HEK293T (cell line): ENCODE measurements at places on chromosomes 3 and 15.

GRCh38 chr3:119679874-119680273, 2.7 kb upstream of the COX17 start:
- DNase-seq = no peak

GRCh38 chr3:46538803-46539442, 27.2 kb downstream of the LRRC2 start:
- no peak for DNase-seq

GRCh38 chr3:119683421-119683820, 6.2 kb upstream of the COX17 start:
- DNase-seq = no peak

GRCh38 chr15:31254431-31255175, 72.0 kb upstream of the KLF13 start:
- DNase-seq = peak; percentile 23

DNA sequence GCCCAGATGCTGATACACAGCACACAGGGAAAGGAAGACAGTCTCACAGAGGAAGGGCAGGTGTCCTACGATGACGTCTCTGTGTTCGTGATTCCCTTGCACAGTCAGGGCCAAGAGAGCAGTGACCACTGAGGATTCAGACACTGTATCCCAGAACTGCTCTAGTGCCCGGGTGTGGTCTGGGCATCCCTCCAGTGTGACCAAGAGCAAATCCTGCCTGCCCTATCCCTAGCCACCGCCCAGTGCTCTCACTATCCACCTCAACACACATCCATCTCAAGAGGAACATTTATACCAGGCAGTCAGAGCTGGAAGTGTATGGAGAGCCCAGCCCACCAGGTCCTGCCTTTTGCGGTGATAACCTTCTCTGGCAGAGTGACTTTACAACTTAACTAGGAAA, 4.1 kb downstream of the PPM1M start:
- DNase-seq = no peak

- no peak for DNase-seq
Measured at GRCh38 chr3:111999484-112000324, 982 bp downstream of the TAGLN3 start.

- no peak for DNase-seq
Measured at GRCh38 chr3:39361252-39361927, 21.8 kb upstream of the SLC25A38 start.

DNA sequence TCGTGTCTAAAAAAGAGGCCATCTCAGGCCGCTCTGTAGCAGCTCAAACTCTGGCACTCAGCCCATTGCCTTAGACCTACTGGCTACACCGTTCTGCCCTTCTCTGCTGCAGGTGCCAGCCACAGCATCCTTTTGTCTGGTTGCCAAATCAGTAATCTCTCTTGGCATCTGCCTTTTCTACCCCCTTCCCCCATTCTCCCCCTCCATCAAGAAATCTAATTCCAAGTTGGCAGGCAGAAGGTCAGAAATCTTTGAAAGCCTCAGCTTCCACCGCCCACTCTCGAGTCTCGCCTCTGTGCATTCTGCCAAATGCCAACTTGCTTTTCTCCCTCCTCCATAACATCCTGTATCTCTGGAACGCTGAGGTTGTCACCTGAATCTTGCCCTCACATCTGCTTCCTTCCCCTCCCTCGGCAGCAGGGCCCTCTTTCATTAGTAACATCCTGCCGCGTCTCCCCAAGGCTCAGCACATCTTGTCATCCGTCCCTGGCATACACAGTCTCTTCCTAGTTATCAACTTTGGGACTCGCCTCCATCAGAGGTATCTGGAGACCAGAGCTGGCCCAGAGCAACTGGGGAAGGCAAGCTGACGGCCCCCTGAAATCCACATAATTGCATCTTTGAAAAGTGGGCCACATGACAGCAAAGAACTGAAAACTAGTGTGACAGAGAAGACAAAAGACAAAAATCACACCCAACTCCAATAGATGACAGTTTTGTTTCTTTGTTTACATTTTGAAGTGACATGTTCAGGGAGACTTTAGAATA, 312.0 kb upstream of the CCDC54 start:
- DNase-seq = no peak

GRCh38 chr3:197749315-197749600, 425 bp upstream of the FYTTD1 start:
- peak; percentile 50 for DNase-seq

DNA sequence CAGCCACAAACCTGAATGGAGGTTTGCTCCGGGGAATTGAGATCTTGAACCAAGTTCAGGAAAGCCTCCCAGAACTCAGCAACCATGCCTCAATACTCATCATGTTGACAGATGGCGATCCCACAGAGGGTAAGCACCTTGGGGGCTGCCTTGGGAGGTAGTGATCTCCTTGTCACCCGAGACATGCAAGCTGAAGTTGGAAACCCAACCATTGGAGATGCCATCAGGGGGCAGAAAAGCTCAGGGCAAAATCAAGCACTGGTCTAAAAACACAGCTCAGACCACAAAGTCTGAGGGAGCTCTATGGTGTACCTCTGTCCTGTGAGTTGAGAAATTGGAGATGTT, 5.8 kb downstream of the ITIH1 start:
- DNase-seq = no peak

DNA sequence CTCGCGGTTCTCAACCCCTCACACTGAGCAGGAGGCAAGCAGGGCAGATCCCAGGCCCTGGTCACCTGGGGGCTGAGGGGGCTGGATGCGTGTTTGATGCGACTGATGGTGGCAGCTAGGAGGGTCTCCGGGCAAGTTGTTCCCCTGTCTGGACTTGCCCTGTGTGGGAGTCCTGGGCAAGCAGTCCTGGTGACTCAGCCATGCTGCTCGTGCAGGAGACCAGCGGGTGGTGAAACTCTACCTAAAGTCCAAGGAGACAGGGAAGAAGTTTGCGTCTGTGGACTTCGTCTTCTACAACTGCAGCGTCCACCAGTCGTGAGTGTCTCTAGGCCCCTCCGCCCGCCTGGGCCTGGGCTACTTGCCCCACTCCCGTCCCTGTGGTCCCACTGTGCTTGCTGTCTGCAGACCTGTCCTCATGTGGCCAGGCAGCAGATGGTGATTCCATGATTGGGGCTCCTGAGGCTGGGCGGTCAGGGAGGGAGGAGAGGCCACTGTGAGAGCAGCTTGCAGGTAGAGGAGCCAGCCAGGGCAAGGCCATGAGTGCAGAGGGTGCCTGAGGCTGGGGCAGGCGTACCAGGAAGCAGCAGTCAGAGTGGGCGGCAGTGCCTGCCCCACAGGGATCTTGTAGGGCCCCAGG, 23.1 kb downstream of the PLXNA1 start:
- no peak for DNase-seq

GRCh38 chr3:41126961-41127360, 72.3 kb upstream of the CTNNB1 start:
- no peak for DNase-seq

- DNase-seq = no peak
Measured at GRCh38 chr3:119831941-119832371, 50.1 kb downstream of the NR1I2 start.

- no peak for DNase-seq
Measured at GRCh38 chr3:4528819-4529600, 35.9 kb downstream of the ITPR1 start.

GRCh38 chr3:46936733-46937250, 39.8 kb downstream of the CCDC12 start:
- DNase-seq = no peak

DNA sequence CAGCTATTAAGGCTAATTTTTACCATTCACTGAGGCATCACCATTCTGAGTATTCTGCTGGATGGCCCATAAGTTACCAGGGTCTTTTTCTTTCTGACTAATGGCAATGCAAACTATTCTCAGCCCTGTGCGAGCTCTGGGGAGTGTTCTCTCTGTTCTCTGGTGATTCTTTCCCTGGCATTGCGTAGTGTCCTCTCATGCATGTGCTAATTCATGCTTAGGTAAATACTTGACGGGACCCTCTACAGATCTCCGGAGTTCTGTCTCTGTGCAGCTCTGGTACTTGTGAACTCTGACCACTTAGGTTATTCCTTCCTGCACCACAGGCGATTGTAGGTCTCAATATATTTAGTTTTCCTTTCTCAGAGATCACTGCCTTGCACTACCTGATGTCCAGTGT, 34.8 kb downstream of the UBE2E1 start:
- peak; percentile 41 for DNase-seq

- DNase-seq = no peak
Measured at GRCh38 chr3:193896419-193896818, 239.5 kb upstream of the HES1 start.

DNA sequence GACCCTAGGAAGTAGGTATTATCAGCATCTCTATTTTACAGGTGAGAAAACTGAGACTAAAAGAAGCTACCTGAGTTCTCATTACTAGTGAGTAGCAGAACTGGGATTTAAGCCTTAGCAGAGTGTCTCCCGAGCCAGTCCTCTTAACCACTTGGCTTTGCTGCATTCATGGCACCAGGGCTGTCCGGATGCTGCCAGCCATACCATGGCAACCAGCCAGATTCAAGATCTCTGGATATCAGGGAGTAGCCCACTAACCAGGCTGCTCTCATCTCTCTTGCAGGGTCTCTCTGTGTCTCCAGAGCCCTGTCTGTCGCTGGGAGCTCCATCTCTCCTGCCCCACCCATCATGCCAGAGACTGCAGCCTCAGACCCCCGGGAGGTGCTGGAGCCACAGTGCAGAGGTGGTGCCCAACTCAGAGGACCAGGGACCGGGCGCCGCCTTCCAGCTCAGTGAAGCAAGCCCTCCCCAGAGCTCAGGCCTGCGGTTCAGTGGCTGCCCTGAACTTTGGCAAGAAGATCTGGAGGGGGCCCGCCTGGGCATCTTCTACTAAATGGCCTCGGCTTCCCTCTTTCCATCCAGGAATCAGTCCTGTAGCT, 1.7 kb downstream of the MESP2 start:
- no peak for DNase-seq

- no peak for DNase-seq
Measured at GRCh38 chr15:50189633-50190032, 7.6 kb downstream of the SLC27A2 start.

DNA sequence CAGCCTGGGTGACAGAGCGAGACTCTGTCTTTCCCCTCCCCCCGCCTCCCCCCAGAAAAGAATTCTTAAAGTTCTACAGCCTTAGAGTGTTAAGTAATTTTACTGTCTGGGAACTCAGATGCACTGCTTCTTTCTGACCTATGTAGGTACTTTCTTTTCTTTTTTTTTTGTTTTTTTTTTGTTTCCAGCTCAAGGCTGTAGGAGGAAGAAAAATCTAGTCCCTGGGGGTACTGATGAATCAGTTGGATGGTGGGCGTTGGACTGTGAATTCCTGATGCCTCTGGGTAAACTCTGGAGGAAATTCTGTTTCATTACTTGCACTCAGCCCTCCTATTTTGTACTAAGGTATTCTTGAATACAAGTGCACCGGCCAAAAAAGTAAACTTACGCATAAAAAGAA, 10.8 kb downstream of the GHRL start:
- DNase-seq = no peak

DNA sequence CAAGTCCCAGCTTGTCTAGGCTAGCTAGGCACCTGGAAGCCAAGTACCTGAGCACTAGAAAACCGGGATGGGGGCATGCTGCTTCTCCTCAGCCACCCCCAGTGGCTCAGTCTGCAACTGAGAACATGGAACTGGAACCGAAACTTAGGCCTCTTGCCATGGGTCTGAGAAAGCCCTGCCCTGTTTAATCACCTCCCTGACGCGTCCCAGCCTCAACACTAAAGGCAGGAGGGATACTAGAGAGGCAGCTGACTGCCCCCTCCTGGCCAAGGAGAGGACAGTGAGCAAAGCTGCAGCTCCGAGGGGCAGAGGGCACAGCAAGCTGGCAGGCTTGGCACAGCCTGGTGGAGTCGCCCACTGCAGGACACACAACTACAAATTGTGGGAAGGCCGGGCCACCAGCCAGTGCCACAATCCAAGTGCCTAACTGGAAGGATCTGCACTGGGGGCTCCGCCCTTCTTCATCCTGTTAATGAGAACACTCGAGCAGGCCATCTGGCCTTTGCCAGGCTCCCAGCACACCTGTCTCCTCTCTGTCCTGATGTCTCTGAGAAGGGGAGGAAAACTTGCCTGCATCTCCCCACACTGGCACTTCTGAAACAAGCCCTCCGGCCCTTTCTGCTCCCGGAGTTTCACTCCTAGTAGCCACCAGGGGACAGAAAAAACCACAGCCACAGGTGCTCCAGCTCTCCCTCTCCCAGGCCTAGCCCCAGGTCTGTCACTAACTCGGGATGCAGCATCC, 53.7 kb downstream of the BDH1 start:
- peak; percentile 20 for DNase-seq

DNA sequence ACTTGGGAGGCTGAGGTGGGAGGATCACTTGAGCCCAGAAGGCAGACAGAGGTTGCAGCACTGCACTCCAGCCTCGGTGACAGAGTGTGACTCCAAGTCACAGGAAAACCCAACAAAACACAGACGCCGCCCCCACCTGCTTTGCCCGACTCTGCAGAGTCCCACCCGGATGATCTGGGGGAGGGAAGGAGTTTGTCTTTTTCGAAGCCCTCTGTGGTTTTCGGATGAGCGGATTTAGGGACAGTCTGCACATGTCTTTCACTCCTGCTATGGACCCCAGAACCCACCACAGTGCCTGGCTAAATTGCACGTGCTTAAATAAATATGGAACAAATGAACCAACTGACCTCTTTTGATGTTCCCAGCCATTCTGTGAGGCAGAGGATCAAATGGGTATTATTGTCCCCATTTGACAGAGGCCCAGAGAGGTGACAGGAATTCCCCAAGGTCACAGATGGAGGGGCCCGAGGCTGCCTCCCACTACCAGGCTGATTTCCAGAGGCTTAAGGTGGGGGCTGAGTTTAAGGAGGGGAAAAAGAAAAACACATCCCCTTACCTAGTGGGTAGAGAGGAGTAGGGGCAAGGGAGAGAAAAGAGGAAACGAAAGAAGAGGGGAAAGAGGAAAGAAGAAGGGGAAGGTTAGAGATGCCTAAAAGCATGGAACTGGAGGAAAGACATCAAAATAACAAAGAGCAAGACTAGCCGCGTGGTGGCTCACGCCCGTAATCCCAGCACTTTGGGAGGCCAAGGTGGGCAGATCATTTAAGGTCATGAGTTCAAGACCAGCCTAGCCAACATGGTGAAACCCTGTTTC, 59.4 kb upstream of the TFRC start:
- no peak for DNase-seq

DNA sequence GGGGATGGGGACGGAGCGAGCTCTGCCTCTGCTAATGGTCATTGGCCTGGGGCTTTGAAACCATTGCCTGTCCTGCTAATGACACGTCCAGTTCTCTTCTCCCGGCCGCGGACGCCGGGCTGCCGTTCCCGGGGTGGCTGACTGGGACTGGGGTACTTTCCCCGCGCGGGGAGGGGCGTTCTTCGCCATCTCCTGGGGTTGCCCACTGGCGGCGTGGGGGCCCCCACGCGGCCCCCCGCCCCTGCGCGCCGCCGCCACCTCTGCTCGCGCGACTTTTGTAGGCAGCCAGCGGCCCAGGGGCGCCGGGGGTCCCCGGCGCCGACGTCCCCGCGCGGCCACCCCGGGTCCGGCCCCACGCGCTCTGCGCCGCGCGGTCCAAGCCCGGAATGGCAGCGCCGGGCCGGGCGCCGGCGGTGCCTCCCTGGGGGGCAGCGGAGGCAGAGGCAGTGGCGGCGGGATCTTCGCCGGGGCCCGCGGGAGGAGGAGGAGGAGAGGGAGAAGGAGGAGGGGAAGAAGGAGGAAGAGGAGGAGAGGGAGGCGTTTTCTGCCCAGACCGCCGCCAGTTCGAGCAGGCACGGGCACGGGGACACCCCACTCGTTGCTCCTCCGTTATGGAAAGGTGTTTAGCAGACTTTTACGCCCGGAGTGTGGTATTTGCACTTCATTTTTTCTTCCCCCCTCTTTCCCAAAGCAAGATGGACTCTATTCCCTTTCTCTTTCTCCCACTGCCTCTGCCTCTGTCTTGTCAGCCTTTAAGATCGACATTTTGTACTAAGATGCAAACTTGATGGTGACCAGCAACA, 2.3 kb downstream of the BBX start:
- DNase-seq = peak; percentile 52
